ENCODE measurements at places on chromosomes 3 and 15. TPM values are rescaled to one million over a fixed set of nuclear protein-coding genes. Genes with fewer than 3 reads are reported as not detected.
A peak's percentile ranks its signal among the peaks of the same experiment; 100 is the strongest.

DNA sequence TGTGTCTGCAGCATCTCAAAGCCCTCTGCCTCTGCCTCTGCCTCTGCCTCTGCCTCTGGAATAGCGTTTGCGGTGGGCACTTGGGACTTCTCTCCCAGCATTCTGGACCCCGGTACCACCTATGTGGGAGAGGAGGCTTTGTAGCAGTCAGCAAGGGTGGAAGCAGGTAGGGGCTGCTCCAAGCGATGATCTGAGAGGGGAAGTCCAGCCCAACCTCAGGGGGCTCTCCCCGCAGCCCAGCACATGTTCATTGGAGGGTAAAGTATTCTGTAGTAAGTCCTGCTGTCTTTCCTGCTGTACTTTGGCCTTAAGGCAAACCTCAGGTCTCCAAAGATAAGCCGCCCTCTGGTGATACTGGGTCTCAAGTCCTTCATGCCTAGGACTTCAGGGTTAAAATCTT lies 68.6 kb downstream of the FAM174B start:
- DNase-seq: no peak

DNA sequence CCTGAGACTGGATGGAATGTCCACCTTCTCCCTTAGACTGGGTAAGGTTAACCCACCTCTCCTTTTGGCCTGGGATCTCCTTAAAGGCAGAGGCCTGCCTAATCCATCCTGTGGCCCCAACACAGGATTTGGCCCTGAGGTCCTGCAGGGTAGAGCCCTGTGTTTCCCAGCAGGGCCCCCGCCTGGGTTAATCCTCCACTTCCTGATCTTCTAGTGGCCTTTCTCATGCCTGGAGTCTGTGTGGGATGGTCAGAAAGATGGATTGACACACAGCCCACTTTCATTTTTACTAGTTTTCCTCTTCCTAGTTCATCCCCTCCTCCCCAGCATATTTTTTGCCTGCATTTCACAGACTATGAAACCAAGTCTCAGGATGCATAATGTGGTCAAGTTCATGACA lies 48.9 kb upstream of the SLC6A6 start:
- no peak for DNase-seq

- peak; percentile 29 for DNase-seq
Measured at GRCh38 chr3:177037241-177037640, 160.0 kb downstream of the TBL1XR1 start.

DNA sequence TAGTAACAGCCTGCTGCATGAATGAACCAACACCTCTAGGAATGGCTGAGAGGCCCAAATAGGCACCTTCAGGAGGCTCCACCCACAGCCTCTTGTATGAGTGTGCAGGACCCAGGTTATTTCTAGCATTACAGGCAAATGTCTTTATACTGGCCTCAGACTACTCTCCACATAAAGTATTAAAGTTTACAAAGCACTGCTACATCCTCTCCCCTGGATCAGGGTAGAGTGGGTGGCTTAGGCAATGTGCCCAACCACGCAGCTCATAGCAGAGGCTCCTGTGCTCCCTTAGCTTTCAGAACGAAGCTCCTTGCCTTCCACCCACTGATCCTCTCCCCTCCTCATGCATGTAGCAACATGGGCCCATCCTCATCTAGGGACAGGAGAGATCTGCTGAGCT lies 16.3 kb downstream of the TMEM43 start:
- DNase-seq: no peak

DNA sequence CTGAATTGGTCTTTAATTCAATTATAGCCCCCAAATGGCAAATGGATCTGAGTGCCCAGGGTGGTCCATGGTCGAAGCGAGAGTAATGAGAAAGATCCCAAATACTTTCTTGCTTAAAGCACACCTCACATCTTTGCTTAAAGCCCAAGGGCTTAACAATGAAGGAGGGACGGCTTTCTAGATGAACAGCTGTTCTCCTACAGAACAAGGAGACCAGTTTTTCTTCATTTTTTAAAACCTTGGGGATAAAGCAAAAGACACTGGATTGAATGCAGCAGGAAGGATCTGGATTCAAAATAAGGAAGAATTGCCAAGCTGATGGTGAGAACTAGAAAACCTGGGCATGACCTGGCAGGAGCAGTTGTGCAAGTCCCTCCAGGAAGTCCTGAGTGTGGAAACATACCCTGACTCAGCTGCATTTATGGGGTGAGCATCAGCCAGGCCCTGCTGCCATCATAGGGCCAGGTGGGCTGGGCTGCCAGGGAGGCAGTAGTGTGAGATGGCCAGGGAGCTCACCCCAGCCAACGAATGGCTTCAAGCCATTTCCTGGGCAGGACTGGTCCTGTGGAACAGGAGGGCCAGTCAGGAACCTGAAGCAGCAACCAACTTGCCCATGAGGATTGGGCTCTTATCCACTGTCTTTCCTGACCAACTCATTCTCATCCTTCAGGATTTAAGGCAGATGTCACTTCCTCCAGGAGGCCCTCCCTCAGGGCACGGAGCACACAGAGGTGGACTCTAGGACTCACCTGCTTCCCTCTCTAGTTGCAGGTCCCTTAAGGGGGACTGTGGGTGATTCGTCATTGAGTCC lies 18.4 kb upstream of the RHCG start:
- no peak for DNase-seq

GRCh38 chr3:46906471-46907058 lies 29.0 kb downstream of the PTH1R start:
- no peak for DNase-seq

PIGZ gene
- 0.76 TPM for total RNA-seq
